Activated T-helper 1 cell treated with Interleukin-2 at 50 U/mL for 16 hours (primary cell): ENCODE measurements at places on chromosomes 7 and 10.

DNA sequence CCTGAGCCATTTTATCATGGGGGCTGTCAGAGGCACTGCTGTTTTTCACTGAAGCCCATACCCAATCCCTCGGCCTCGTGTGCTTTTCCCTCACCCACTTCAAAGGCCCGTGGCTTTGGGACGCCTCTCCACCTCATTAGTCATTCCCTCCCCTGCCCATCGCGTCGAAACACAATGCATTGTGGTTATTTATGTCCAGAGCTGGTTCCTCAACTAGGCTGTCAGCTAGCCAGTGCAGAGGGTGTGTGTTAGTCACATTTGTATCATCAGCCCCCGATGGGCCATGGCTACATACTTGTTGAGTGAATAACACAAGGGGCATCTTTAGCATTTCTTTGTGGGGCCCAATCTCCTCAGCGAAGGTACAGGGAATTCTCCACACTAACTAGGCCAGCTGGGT lies 3.8 kb upstream of the CRCP start:
- DNase-seq = no peak

- DNase-seq = no peak
These were observed 108.0 kb upstream of the HABP2 start for GRCh38 chr10:113444766-113445365.

DNA sequence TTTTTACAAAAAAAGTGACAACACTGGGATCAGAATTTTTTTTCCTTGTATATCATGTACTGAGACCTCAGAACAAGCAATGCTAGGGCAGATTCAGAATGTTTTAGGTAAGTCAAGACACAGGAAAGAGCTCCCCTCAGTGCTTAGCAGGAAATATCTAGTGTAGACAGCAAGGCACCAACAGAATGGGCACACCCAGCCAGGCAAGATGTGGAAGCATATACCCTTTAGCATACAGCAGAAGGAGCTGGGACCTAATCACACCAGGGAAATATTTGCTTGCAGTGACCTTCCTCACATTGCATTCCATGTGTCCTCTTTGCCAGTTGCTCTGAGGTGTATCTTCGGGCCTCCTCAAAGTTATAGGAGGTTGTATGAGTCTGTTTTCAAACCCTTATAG lies 497.6 kb upstream of the LRRN3 start:
- DNase-seq = no peak

- no peak for DNase-seq
These were observed 90.9 kb upstream of the MDFIC start for GRCh38 chr7:114830952-114831351.

DNA sequence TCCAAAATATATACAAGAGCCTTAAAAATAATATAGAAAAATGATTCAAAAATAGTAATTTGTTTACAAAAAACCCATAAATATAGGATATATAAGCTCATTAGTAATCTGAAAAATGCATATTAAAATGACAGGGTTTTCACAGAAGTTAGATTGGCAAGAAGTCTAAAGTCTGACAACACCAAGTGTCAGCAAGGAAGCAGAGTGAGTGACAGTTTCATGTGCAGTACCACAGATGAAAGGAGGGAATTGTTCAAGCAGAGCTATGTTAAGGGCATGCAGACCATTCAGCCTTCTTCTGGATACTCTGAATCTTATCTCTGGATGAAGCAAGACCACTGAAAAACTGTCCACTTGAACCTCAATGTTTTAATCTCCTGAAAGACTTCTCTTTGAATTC lies 55.9 kb downstream of the ZNF248 start:
- DNase-seq = no peak

- no peak for DNase-seq
These were observed 145.9 kb downstream of the SH3PXD2A start for GRCh38 chr10:103709341-103709920.

DNA sequence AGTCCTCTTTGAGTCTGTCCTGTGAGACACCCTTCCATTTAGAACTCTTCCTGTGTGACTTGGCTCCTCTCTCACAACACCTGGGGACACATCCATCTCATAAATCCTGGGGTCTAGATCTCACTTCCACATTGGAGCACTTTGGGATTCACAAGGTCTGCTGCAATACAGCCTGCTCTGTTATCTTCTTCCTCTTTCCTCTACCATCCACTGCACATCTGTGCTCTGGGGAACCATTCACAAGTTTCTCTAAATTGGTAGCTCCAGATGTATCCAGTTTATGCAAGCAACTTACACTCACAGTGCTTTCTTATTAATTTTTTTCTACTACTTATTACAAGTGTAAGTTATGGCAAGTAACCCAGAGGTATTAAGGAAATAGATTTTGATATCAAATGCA lies 5.5 kb upstream of the FIGNL1 start:
- no peak for DNase-seq

- no peak for DNase-seq
These were observed 110.0 kb downstream of the EMX2 start for GRCh38 chr10:117652228-117653169.

GRCh38 chr10:86104611-86105145 lies 261.9 kb downstream of the GRID1 start:
- no peak for DNase-seq

- DNase-seq = no peak
These were observed 574.1 kb downstream of the GALNT17 start for GRCh38 chr7:71705901-71706596.

DNA sequence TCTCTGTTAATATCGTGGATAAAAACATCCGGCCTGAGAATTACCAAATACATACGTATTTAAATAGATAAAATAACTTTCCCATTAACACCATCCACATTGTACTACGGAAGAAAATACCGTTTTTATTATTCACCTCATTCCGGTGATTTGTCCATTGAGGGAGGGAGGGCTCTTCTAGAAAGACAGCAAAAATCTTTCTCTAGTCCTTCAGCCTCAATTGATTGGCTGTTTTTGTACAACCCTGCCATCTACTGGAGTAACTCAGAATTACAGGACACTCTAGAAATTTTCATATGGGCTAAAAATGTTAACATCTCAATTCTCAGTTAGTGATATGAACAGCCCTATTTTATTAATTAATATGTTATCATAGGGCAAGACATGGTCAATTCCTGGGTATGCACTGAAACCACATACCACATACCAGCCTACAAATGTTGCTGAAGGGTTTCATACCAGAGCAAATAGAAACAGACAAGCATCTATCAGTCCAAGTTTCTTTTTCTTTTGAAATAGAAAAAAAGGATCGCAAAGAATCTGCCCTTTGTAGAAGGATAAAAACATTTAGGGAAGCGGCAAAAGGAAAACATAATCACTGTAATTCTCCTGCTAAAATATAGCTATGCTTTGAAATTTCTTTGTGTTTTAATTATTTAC lies 55.8 kb upstream of the CDCA7L start:
- DNase-seq = no peak

- no peak for DNase-seq
These were observed 20.9 kb downstream of the ANKIB1 start for GRCh38 chr7:92266415-92267241.

DNA sequence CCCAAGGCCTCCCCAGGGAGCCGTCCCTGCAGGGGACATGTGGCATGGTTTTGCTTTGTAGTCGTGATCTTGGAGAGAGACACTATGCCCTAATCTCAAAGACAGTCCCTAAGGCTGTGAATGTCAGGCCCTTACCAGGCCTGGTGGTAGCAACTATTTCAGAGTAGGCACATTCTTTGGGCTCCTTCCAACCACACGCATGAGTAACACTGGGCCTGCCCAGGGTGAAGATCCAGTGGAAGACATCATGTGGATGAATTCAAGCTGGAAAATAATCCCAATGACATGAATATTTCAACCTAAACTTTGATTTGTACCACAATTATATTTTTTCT lies 39.5 kb upstream of the INSIG1 start:
- no peak for DNase-seq

DNA sequence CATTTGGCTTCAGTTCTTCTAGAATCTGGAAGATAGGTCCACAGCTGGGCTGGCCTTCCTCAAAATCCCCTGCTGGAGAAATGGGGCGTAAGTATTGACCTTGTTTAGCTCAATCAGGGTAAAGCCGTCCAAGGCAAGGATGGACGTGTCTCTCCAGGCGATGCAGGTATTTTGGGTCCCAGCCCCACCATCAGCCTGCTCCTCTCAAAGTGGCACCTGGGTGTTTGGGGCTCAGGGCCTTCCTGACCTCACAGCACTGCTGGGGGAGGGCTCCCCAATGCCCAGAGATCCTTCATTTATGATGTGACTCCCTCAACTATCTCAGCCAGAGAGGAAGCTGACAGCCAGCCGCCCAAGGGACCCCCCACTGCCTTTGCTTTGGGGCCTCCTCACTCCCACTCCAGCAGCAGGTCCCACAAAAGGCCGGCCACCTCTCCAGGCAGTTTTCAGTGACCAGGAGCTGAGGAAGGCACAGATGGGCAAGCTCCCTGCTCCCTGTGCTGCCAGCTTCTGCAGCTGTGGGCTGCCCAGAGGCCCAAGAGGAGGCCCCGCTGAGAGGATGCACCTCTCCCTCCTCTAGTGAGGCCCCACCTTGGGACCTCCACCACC lies 140.0 kb upstream of the TCERG1L start:
- no peak for DNase-seq

GRCh38 chr7:37660614-37661013 lies 23.0 kb upstream of the GPR141 start:
- no peak for DNase-seq

- DNase-seq = no peak
These were observed 74.3 kb downstream of the COL26A1 start for GRCh38 chr7:101436857-101437576.

GRCh38 chr7:129258649-129259389 lies 34.0 kb downstream of the AHCYL2 start:
- no peak for DNase-seq

GRCh38 chr7:150842018-150842417 lies 10.3 kb upstream of the AOC1 start:
- DNase-seq = no peak

DNA sequence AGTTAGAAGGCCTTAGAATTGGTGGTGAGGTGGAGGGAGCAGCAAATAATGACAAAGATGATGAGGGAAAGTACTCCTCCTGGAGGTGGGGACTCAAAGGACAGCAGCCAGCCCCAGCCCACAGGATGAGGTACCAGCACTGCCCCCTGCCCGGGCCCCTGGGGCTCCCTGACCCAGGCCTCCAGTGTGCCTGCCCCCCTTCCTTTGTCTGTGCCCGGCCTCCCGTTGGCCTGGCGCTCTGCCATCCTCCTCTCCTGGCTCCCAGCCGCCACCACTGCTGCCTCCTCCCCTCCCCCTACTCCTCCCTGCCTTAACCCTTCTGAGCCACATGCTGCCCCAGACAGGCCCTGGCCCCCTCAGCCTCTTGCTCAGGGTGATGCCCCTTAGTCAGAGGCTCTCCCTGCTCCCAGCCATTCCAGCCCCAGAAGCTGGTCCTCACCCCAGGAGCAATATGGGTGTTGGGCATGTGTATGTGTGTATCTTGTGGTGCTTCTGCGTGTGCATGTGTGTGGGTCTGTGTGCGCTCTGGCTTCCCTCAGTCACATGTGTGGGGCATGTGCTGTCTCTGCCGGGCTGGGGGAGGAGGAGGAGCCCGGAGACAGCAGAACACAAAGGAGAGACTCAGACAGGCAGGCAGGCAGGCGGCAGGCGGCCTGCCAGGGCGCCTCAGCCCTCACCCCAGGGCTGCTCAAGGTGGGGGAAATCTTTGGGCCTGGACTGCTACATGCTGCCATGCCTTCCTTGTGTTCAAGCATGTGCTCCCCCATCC lies 2.6 kb downstream of the LDB1 start:
- peak; percentile 39 for DNase-seq

DNA sequence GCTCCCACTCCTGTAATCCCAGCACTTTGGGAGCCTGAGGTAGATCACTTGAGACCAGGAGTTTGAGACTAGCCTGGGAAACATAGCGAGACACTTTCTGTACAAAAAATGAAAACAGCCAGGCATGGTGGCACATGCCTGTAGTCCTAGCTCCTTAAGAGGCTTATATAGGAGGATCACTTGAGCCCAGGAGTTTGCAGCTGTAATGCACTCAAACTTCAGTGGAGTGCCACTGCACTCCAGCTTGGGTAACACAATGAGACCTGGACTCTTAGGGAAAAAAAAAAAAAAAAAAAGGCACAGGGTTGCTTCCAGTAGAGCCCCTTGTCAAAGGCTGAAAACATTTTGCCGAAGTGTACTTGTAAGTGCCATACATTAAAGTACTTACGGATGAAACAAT lies 195.3 kb downstream of the PHTF2 start:
- no peak for DNase-seq

DNA sequence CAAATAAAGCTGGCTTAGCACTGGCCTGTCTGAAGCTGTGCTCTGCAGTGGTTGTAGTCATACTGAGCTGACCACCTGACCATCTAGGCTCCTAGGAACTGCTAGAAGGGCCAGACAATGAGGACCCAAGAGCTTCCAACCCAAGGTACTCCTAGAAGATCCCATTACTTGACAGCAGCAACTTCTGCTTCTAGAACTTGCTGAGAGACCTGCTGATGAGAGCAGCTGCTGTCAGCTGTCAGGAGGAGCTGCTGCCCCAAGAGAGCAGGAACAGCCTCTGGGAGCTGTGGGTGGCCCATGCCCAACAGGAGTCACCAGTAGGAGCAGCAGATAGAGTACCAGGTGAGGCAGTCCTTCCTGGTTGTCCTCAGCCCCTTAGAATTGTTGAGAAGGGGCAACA lies 70.2 kb downstream of the RBM20 start:
- DNase-seq = no peak

- DNase-seq = no peak
These were observed 35.0 kb downstream of the HDAC9 start for GRCh38 chr7:18530224-18531179.

GRCh38 chr10:77602913-77603533 lies 34.6 kb downstream of the KCNMA1 start:
- no peak for DNase-seq

- DNase-seq = no peak
These were observed 8.8 kb downstream of the GRK5 start for GRCh38 chr10:119216127-119216526.

- DNase-seq = no peak
These were observed 26.6 kb upstream of the DDC start for GRCh38 chr7:50591480-50592438.

GRCh38 chr10:104309980-104310978 lies 28.0 kb downstream of the ITPRIP start:
- no peak for DNase-seq

DNA sequence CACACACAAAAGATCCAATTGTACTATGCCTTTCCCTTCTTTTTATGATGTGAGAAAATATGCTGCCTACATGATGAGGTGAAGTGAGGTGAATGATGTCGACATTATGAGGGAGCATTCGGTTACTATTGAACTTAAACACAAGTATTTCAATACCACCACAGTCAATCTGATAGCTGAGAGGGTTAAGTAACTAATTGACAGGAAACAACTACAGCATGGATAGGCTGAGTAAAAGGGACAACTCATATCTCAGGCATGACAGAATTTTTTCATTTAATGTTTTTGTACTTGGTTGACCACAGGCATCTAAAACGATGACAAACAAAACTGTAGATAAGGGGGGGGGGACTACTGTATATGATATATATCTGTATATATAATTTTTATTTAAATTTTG lies 488.9 kb downstream of the SH2D4B start:
- no peak for DNase-seq

DNA sequence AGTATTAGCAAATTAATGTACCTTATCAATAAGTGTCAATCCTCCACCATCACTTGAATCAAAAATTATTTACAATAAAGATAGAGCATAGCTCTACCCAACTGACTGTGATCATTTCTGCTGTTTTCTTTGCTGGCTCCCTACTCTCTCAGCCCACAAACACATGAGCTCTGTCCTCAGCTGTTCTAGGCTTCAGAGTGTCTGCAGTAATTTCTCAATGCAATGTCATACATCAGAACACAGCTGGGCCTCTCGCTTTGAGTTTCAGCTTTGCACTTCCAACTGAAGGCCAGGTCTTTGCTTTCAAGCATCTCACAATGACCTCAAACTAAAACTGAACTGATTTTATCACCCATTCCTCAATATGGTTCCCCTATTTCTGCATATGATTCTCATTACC lies 55.7 kb downstream of the RNF133 start:
- no peak for DNase-seq

GRCh38 chr7:46352004-46352954 lies 431.2 kb upstream of the IGFBP3 start:
- no peak for DNase-seq
